ENCODE measurements at places on chromosomes 5 and 9. TPM values are rescaled to one million over a fixed set of nuclear protein-coding genes. Genes with fewer than 3 reads are reported as not detected.

The WDR36 gene
- 29.4 TPM for total RNA-seq

The CCDC192 gene
- total RNA-seq, result 1.2 TPM

The SNCB gene
- not detected for total RNA-seq

The C5orf52 gene
- total RNA-seq, result not detected

The RNF180 gene
- total RNA-seq, result 16.4 TPM

The CDKN2B-AS1 gene
- 1.4 TPM for total RNA-seq

The PTGES gene
- 23.3 TPM for total RNA-seq
